ENCODE measurements at places on chromosomes 2 and 18. TPM values are rescaled to one million over a fixed set of nuclear protein-coding genes. Genes with fewer than 3 reads are reported as not detected.

C18orf54 gene
- total RNA-seq = 7.0 TPM

KIAA2012 gene
- total RNA-seq = not detected

AKAIN1 gene
- not detected for total RNA-seq

FEV gene
- total RNA-seq = not detected

TEKT4 gene
- not detected for total RNA-seq

VWA3B gene
- not detected for total RNA-seq

GKN1 gene
- not detected for total RNA-seq

DSEL gene
- total RNA-seq = 25.1 TPM

FN1 gene
- 2,305 TPM for total RNA-seq

All from vein endothelial cell (primary cell).